Activated CD4-positive, alpha-beta T cell treated with anti-CD3 and anti-CD28 coated beads for 36 hours (primary cell): ENCODE measurements at places on chromosomes 6 and 20. TPM values are rescaled to one million over a fixed set of nuclear protein-coding genes. Genes with fewer than 3 reads are reported as not detected.

DNA sequence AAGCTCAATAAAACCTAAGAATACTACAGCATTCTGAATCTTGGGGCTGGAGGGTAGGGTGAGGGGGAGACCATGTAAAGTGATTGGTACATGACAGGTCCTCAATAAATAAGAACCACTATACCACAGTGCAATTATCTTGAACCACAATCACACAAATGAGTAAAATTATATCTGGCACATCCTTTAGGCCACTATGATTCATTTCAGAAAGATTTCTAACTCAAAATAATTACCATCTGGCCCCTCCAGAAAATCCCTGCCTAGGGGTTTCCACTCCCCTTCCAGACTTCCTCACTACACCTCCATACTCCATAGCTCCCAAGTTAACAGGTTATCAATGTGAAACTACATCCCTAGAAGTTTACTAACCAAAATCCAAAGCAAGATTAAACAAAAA lies 19.7 kb downstream of the AKIRIN2 start:
- no peak for DNase-seq

- DNase-seq, result no peak
These were observed 31.3 kb downstream of the TRMT11 start for GRCh38 chr6:126017668-126018067.

- DNase-seq, result no peak
These were observed 18.6 kb downstream of the ADGRF1 start for GRCh38 chr6:47023573-47023972.

NMBR gene
- not detected for total RNA-seq

DNA sequence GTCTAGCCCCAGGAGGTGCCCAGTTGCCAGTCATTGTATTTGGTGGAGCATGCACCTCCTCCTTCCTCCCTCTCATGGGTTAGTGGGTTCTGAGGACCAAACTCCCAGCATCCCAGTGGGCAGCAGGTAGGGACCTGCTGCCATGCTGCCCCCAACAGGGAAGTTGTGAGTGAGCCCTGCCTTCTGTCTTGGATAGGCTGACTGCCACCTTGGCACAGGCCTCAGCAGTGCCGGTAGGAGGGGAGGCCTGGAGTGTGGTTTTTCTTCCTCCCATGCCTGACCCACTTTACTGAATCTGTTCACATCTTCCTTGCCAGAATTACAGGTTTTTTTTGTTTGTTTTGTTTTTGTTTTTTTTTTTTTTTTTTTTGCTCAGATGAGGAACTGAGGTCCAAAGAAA lies 24.5 kb downstream of the PLCG1 start:
- DNase-seq, result no peak

CAPN11 gene
- total RNA-seq, result 1.3 TPM

DNA sequence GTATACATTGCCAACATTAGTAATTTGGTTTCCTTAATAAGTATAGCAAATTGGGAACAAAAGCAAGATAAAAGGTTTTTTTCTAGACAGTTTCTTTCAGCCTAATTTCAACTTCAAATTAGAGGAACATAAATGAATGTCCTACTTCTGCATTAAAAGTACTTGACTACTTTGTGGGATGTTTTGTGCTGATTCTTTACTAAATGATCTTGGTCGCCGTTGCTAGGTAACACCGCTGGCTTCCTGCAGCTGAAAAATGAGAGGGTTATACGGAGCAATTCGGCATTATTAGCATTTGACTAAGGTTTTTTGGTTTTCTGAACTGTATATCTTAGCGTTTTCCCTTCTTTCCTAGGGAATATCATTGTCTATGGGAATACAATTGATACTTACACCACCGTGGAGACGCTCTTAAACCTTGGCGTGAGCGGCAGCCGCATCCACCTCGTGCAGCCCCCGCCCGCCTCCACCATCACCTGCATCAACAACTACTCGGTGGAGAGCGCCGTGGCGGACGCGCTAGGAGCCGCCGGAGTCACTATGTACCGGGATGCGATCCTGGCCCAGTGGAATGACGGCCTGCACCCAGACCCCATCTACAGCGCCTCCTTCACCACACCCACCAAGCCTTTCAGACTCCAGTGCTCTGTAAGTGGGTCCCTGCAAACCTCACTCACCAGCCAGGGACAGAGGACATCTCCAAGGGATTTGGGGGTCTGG lies 90.9 kb upstream of the INSM1 start:
- no peak for DNase-seq

DNA sequence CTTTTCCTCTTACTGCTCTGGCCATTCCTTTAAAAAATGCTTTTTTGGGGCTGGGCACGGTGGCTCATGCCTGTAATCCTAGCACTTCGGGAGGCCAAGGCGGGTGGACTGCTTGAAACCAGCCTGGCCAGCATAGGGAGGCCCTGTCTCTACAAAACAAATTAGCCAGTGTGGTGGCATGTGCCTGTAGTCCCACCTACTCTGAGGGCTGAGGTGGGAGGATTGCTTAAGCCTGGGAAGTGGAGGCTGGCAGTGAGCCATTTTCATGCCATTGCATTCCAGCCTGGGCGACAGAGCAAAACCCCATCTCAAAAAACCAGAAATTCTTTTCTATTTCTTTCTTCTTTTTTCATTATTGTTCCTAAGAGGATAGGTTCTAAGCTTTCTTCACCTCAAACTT lies 36.9 kb upstream of the RNF144B start:
- DNase-seq, result no peak

DNA sequence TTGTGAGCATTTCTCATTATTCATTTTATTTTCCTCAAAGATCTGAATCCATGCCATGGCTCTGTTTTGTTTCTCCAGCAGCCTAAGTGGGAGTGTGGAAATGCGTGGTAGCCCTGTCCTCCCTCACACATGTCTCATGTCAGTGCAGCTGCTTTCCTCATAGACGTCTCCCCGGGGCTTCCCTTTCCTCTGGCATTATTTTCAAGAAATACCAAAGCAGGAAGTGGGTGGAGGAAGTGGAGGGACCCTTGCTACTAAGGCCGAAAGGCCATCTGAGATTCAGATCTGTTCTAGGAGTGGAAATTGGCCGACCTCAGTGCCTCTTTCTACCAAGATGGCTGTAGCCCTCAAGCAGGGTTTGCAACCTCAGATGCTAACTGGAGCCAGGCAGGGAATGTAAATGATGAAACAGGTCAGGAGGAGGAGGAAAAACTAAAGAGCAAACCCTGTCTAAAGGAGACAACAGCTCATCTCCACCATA lies 420.9 kb upstream of the PLCB4 start:
- DNase-seq, result no peak
